ENCODE measurements at places on chromosomes 2 and 18. TPM values are rescaled to one million over a fixed set of nuclear protein-coding genes. Genes with fewer than 3 reads are reported as not detected.
A peak's percentile ranks its signal among the peaks of the same experiment; 100 is the strongest.

DNA sequence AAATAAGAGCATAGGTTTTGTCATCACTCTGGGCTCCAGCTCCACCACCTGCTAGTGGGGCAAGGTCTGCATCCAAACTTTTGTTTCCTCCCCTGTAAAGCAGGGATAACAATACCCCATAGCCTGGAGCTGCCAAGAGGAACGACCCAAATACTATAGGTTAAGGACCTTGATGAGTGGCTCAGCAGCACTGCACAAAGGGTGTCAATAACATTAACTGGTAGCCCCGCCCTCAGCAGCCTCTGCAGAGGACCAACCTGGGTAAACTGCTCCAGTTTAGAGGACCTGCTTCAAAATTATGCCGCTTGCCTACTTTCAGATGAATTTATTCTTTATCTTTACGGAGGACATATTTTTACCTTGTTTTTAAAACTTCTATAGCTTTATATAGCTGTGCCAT, 65.8 kb upstream of the RIOK3 start:
- H3K27me3 ChIP-seq, result no peaks in the 10 kb centered on the region
- no peaks in the 10 kb centered on the region for H3K36me3 ChIP-seq
- H3K27ac ChIP-seq, result peak overlapping the region; percentile 62
- peaks cover 12% of the 10 kb centered on the region for H3K4me1 ChIP-seq

GRCh38 chr2:101627285-101628029, 70.0 kb upstream of the MAP4K4 start:
- H3K27ac ChIP-seq, result no peak overlapping the region
- no peak for DNase-seq
- no peak overlapping the region for H3K4me3 ChIP-seq
- no peaks in the 10 kb centered on the region for H3K27me3 ChIP-seq
- H3K36me3 ChIP-seq, result no peaks in the 10 kb centered on the region
- H3K4me1 ChIP-seq, result no peaks in the 10 kb centered on the region

DNA sequence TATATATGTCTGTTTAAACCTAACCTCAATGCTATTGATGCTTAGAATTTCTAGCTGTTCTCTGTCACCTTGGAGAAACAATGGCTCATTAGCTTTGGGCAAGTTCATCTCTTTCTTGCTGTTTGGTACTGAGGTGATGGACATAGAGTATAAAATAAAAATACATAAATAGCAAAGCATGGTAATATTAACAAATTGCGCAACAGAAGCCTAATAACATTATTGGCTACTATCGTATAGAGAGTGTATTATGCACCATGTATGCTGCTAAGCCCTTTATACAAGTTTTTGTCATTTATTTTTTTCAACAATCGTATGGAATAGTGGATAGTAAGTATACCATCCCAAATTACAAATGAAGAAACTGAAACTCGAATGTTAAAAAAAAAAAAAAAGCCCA, 100.1 kb downstream of the ICOS start:
- no peak overlapping the region for H3K27ac ChIP-seq
- peaks cover 8% of the 10 kb centered on the region for H3K4me1 ChIP-seq
- H3K27me3 ChIP-seq, result no peaks in the 10 kb centered on the region
- DNase-seq, result no peak
- no peaks in the 10 kb centered on the region for H3K36me3 ChIP-seq

The MRPS9 gene
- 18.0 TPM for total RNA-seq

DNA sequence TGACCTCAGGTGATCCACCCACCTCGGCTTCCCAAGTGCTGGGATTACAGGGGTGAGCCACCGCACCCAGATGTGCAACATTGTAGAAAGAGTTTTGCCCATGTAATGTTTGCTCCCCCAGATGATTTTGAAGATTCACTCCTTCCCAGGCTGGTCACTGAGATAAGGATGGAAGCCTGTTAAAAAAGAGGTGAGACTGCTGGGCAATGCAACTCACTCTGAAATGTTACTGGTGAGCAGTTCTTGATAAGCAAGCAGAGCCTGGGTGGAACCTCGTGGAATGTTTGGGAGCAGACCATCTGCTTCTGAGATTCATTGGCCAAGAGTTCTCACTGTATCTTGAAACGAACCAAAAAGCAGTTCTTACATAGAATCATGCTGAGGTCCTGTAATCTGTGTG, 19.7 kb downstream of the GRP start:
- no peaks in the 10 kb centered on the region for H3K36me3 ChIP-seq
- H3K27ac ChIP-seq, result no peak overlapping the region
- H3K27me3 ChIP-seq, result no peaks in the 10 kb centered on the region
- DNase-seq, result no peak
- no peaks in the 10 kb centered on the region for H3K4me1 ChIP-seq

GRCh38 chr2:150450765-150451164, 36.7 kb downstream of the RND3 start:
- no peaks in the 10 kb centered on the region for H3K36me3 ChIP-seq
- no peak overlapping the region for H3K27ac ChIP-seq
- H3K4me1 ChIP-seq, result no peaks in the 10 kb centered on the region
- no peak overlapping the region for H3K4me3 ChIP-seq
- no peak for DNase-seq

The MYO5B gene
- 13.5 TPM for total RNA-seq

The FAM110C gene
- 4.9 TPM for total RNA-seq

The DSG4 gene
- total RNA-seq, result not detected

DNA sequence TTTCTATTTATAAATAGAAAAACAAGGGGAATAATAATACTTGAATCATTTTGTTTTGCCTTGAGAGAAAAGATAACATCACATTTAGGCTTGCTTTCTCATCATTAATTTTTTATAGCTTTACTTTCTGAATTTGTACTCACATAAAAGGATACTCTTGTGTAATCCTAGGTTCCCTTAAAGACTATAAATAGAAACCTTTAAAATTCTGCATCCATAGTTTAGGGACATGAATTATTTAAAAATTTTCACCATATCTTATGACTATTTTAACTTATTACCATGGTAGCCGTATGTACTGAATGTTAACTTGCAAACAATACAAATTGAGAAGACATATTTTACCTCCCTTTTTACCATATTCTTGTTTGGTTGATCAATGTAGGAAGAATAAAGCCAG, 143.5 kb upstream of the CWC22 start:
- DNase-seq, result no peak
- no peak overlapping the region for H3K27ac ChIP-seq
- no peaks in the 10 kb centered on the region for H3K27me3 ChIP-seq
- H3K4me3 ChIP-seq, result no peak overlapping the region

The SEC11C gene
- total RNA-seq, result 24.4 TPM

The SERPINB4 gene
- total RNA-seq, result not detected

The PTPRN gene
- not detected for total RNA-seq

The SCYGR3 gene
- total RNA-seq, result not detected

The CCL20 gene
- total RNA-seq, result 12.1 TPM

DNA sequence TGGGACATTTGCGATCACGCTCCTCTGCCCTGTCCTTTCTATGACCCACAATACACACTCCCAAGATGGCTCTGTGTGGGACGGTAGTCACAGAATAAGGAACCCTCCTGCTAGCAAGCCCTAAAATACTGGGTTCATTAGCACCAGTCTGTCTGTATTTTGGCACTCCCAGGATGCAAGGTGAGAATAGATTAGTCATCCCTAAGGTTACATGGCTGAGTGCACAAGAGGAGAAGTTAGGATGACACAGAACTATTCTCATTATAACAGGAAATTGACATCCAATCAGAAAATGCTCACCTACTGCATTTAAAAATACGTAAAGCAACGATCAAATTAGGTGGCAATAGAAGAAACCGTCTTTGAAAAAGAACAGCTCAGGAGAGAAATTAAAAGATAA, 590.2 kb downstream of the EPHA4 start:
- no peaks in the 10 kb centered on the region for H3K27me3 ChIP-seq
- no peak overlapping the region for H3K27ac ChIP-seq
- no peaks in the 10 kb centered on the region for H3K36me3 ChIP-seq
- no peak for DNase-seq
